ENCODE measurements at places on chromosomes 5 and 9.
A peak's percentile ranks its signal among the peaks of the same experiment; 100 is the strongest.

GRCh38 chr5:1668141-1668721 lies 131.4 kb downstream of the MRPL36 start:
- no peak for DNase-seq

- DNase-seq = no peak
Observed at GRCh38 chr5:79720096-79720495, 30.5 kb downstream of the CMYA5 start.

DNA sequence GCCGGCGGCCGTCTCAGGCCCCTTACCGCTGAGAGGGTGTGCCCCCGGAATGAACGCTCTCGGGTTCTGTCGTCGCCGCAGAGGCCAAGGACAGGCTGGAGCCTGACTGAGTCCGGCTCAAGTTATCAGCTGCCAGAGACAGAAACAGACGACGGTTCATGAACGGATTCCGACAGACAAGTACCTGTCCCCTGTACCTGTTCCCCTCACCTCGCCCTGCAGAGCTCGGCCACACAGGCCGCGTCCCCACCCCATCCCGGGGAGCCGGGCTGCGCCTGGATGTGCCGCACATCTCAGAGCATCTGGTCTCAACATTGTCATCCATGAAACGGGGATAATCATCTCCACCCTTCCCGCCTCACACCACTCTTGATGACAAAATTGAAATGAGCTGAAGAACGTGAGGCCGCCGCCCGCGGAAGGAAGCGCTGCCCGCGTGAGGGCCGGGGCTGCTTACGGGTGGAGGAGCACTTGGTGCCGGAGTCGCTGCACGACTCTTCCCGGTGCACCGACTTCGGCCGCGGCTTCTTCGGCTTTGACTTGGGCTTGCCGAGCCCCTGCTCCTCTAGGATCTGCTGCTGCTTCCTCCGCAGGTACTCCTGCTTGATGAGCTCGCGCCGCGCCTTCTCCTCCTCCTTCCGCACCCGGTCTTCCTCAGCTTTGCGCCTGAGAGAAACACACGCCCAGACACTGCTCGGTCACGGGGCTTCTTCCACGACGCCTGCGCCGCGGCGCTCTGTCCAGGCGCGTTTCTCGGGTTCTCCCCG lies 89.2 kb downstream of the CAMSAP1 start:
- no peak for DNase-seq

GRCh38 chr9:116342061-116342460 lies 188.5 kb downstream of the PAPPA start:
- no peak for DNase-seq

DNA sequence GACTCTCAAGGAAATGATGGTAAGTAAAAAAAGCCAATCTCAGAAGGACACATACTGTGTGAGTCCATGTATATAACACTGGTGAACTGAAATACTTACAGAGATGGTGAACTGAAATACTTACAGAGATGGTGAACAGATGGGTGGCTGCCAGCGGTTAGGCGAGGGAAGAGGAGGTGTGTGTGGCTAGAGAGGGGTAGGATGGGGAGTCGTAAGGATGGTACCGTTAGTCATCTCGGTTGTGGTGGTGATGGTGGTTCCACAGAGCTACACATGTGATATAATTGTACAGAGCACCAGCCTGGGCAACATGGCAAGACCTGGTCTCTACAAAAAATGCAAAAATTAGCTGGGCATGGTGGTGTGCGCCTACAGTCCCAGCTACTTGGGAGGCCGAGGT lies 113.6 kb upstream of the RAPGEF1 start:
- DNase-seq = no peak

DNA sequence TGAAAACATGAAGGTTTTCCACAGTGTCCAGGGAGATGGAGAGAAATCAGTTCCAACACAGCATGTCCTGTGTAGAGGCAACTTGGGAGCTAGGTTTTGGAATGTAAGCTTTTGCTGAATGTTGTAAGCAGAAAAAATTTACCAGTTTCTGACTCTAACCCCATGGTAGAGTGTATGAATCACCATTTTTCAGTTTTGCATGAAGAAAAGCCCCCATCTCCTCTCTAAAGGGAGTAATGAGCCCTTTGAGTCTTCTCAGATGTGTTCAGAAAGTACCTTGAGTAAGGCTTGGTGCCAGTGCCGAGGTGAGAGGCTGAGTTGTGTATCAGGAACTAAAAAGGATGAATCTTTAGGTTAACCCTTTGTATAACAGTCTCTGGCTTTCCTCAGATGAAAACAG lies 96.2 kb downstream of the ADRB2 start:
- DNase-seq = no peak

- peak; percentile 28 for DNase-seq
Observed at GRCh38 chr9:38620483-38621433, at the start of gene ANKRD18A. TSS of gene ANKRD18A (minus strand) at chr9:38620596. CDS start at chr9:38620285, 311 bp downstream.

GRCh38 chr5:151896031-151896691 lies 28.5 kb downstream of the GLRA1 start:
- DNase-seq = no peak

GRCh38 chr5:168342151-168342825 lies 50.8 kb downstream of the WWC1 start:
- DNase-seq = no peak

GRCh38 chr9:88829276-88829675 lies 162.0 kb upstream of the S1PR3 start:
- no peak for DNase-seq

- no peak for DNase-seq
Observed at GRCh38 chr9:91186632-91187108, 175.0 kb downstream of the AUH start.

DNA sequence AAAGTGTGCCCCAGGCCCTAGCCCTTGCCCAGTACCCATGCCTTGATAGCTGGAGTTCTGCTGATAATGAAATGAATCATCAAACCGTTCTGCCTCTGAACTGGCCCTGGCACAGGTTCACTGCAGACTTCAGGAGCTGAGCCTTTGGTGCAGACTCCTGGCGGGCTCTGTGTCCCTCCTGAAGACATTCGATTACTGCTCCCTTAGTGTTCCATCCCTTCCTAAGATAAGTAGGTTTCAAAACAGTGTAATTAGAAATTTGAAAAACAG lies 97.2 kb downstream of the MVB12B start:
- no peak for DNase-seq

DNA sequence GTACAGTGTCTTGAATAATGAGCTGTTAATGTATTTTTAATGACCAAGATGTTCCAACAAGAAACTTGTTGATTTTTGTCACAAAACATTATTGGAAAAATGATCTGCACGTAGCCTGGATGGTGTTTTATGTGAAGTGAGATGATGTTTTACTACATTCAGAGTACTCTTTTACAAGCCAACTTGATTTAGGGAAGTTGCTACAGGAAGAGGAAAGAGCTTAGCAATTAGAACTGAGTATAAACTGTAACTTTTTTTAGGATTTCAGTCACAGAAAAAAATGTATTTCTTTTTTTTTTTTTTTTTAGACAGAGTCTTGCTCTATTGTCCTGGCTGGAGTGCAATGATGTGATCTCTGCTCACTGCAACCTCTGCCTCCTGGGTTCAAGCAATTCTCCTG lies 113.6 kb upstream of the ADRA1B start:
- no peak for DNase-seq

GRCh38 chr5:150117945-150118560 lies 31.7 kb upstream of the CSF1R start:
- DNase-seq = peak; percentile 16

- no peak for DNase-seq
Observed at GRCh38 chr9:90025816-90026215, 421.0 kb downstream of the GADD45G start.

DNA sequence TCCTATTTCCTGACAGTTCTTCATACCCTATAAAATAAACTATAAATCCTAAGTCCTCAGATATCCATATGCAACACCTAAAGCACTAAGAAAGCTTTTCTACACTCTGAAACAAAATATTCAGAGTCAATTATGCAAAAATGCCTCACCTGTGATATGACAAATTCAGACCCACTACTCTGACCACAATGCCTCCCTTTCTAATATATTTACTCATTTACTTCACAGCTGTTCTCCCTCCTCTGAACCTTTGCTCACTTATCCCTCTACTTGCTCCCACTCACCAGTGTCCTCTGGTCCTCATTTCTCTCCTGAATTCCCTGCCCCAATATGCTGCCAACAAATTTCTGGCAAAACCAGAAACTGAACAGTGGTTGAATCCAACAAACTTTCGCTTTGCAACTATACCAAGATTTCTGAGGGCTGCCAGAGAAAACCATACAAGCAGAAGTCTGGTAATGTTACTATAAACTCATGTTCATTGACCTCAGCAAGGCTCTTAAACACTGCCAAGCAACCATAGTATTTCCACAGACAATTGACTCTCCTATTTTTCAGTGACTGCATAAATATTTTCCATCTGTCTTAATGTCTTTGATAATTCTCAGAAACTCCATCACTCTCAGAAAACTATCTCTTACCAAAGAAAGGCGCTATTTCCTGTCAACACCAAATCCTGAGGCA lies 7.1 kb downstream of the CCNH start:
- DNase-seq = no peak

DNA sequence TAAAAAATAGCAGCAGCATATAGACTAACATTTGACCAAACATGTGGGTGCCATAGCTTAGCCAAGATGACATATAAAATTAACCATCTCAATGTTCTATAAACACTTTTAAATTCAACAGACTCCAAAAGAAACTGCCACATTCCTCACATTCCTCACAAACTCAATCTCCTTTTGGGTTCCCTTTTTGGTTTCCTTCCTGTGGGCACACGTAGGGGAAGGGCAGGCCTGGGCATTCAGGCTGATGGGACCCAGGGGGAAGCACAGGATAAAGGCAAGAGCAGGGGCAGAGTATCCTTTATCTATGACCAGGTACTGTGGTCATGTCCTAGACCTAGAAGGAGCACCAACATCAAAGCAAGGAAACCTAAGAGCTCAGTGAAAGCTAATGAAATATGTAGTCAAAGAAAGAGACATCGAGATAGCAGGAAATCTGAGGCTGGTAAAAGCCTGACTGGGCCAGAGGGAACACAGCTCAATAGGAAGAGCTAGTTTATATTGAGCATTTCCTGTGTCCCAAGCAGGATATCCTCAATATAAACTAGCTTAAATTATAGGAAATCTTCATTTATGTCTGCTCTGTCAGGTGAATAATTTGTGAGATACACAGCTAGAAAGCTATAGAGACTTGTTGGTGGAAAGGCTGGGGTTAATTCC lies 13.6 kb upstream of the ERAP1 start:
- DNase-seq = no peak

DNA sequence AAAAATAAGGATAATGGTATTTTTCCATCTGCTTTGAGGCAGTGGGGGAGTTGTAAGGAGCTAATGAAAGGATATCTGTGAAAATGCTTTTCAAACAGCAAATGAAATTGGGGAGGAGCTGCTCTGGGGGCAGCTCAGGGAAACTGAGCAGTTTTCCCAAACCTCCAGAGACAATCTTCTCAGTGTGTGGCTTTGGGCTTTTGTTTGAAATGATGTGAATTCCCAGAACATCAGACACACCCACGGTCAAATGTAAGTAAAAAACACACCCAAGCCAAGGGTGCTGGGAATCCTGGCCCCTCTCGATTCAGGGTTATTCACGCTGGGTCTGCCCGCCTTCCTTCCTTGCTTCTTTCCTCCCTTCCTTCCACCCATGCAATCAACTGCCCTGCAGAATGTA lies 512.6 kb downstream of the BNC2 start:
- DNase-seq = no peak

- DNase-seq = no peak
Observed at GRCh38 chr9:96148634-96149532, 153.1 kb downstream of the HSD17B3 start.

All from uterus (tissue), 4 donors.